ENCODE measurements at places on chromosomes 3 and 15.

GRCh38 chr15:34609102-34610057 is 25.9 kb upstream of the GOLGA8B start:
- peak; percentile 50 for DNase-seq

DNA sequence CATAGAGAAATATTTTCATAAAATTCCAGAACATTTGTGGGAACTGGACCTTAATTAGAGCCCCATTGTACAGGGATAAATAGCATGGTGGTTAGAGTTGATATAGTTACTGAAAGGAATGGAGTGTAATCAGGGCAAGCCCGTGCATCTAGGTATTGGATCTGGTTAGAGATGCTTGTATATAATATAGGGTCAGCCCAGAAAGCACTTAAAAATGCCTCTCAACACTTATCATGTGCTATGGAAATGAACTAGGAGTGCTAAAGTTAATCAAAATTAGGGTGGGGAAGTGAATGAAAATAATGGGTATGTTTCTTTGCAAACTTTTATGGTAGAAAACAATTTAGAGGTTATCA is 308.3 kb upstream of the NR2E3 start:
- no peak for DNase-seq

GRCh38 chr15:25244731-25245585 is 193.9 kb downstream of the UBE3A start:
- DNase-seq, result no peak

- no peak for DNase-seq
Measured at GRCh38 chr3:167718582-167718981, 16.1 kb downstream of the PDCD10 start.

DNA sequence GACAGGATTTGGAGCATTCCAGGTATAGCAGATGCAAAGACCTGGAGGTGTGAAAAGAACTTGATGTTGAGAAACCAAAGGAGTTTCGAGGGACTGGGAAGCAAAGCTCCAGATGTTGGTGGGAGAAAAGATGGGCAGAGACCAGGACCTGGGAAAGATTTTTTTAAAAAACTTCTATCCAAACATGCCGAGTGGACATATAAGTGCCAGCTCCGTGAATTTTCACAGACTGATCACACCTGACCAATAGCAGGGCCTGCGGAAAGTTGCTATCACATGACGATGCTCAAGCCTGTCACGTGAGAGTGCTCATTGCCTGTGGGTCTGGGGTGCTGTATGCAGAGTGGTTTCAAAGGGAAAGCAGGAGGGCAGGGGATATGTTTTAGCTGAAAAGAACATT is 19.9 kb downstream of the SMAD6 start:
- no peak for DNase-seq

- peak; percentile 48 for DNase-seq
Measured at GRCh38 chr3:134796281-134797056, 1.4 kb downstream of the EPHB1 start.

- no peak for DNase-seq
Measured at GRCh38 chr15:56760186-56760585, 26.9 kb upstream of the ZNF280D start.
